ENCODE measurements at places on chromosomes 7 and 10.

GRCh38 chr7:92582948-92583347, 7.2 kb downstream of the FAM133B start:
- DNase-seq = no peak

- no peak for DNase-seq
These were observed 77.1 kb upstream of the GNAI1 start for GRCh38 chr7:80057488-80057887.

- peak; percentile 40 for DNase-seq
These were observed 452 bp downstream of the ATE1 start for GRCh38 chr10:121927318-121927840.

DNA sequence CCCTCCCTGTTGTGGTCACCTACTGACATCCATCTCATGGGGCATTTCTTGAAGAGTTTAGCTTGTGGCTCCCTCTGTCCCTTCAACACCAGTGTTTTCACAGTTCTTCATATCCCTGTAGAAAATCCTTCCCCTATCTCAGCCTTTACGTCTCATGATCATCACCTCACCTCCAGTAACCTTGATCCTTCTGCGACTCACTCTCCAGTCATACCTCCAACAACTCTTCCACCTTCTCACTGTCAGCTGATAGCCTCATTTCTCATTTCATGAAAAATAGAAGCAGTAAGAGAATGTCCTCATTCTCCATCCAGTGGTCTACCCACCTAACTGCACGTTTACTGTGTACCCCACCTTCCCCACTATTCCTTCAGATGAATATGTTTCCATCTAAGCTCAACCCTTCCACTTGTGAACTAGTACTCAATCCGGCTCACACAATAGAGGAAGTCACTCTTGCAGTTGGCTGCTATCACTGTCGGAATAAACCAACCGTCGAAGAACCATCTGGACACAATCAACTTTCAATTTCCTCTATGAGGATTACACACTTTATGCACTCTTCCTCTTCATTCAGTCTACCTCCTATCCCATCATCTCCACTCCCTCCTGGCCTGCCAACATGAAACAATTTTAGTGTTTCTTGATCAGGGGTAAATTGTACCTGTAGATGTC, 256.0 kb downstream of the AHR start:
- no peak for DNase-seq

DNA sequence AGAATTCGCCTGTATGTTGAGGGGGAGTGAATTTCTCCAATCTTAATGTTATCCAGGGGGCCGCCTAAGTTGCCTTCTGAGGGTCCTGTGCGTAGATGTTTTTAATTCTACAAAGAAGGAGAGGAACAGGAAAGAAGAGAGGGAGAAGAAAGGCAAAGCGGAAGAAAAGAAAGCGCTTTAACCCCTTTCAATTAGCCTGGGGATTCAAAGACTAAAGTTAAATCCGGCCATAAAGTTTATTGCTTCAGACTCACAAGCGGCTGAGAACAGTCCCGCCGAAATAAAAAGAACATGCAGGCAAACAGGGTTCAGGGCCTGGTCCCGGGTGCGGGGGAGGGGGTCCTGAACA, 4.5 kb downstream of the HOXA5 start:
- DNase-seq = no peak

DNA sequence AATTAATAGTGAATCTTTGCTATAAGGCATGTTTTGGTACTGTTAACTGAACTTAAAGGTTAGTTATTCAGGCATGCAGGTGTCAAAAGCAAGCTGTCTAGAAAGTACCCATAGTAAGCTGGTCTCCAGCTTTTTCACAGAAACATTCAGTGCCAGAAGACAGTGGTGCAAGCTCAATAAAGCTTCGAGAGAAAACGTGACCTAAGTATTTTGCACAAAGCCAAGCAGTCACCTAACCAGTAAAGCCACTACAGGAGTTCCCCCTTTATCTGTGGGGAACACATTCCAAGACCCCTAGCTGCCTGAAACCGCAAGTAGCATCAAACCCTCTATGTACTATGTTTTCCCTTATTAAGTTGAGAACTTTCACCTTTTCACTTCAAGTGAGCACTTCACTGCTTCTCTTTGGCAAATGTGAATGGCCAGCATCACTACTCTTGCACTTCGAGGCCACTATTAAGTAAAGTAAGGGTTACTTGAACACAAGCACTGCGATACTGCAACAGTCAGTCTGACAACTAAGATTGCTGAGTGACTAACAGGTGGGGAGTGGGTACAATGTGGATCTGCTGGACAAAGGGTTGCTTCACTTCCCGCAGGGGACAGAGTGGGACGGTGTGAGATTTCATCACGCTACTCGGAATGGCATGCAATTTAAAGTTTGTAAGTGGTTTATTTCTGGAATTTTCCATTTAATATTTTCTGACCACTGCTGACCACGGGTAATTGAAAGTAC, 253.8 kb upstream of the YAE1 start:
- no peak for DNase-seq

DNA sequence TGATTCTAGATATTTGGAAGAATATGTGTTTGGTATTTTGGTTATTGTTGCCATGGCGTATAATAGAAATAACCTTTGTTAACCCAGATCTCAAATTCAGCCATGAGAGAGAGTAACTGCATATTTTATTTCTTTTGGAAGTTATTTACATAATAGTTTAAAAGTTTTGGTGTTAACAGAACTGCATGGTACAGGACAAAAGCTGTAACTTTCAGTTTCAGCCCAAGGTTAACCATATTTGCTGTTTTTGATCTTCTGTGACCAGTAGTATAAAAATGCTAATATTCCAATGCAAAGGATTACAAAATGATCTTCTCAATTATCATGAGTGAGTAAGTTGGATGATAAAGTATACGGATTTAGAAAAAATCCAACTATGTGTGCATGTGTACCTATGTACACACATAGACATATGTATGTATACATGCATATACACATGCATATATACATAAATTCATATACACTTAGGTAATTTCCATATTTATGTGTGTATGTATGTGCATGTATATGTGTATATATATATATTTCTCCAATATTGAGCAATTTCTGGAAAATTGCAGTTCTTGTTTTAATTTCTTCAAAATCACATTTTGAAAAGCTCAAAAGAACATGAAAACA, 38.0 kb upstream of the PIP4K2A start:
- no peak for DNase-seq

- DNase-seq = no peak
These were observed 258.0 kb downstream of the GALNT17 start for GRCh38 chr7:71389976-71390375.

GRCh38 chr7:14822481-14822854, 80.1 kb downstream of the DGKB start:
- DNase-seq = no peak

- no peak for DNase-seq
These were observed 35.3 kb upstream of the DUSP5 start for GRCh38 chr10:110462166-110463095.

DNA sequence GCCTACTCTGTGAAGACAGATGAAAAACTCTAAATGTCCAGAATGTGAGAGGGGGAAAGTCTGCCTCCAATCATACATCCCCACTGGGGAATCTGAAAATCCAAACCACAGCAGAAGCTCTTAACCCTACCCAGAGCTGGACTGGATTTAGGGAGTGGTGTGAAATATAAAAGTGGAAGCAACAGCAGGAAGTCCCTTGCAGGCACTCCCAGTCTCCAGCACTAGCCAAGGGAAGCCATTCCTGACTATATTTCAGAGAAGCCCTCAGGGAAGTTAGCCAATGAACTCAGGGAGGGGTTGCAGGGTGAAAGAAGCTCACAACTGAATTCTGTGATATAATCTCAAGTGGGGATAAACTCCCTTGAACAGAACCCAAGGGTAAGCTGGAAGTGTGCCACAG, 51.5 kb downstream of the CRPPA start:
- DNase-seq = no peak

GRCh38 chr10:117818721-117819120, 228.0 kb downstream of the RAB11FIP2 start:
- no peak for DNase-seq

GRCh38 chr7:158811461-158811860, 17.8 kb downstream of the ESYT2 start:
- DNase-seq = peak; percentile 65

GRCh38 chr7:156118248-156118645, 306.0 kb upstream of the SHH start:
- DNase-seq = no peak

DNA sequence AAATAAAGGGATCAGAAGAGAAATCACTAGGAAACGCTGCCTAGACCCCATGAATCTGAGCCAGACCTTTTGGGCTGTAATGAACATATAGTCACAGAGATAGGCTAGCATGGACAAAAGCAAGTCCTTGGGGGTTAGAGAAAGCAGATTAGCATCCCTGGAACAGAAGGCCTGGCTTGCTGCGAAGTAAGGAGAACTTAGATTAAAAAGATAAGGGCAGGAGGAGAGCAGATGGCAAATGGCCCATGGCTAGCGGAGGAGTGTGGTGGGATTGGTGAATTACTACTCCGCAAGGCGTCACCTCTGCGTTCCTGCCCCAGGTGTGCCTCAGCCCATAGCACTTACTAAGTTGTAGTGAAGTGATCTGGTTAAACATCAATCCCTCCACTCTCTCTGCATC, 92.3 kb upstream of the ZNF438 start:
- no peak for DNase-seq

DNA sequence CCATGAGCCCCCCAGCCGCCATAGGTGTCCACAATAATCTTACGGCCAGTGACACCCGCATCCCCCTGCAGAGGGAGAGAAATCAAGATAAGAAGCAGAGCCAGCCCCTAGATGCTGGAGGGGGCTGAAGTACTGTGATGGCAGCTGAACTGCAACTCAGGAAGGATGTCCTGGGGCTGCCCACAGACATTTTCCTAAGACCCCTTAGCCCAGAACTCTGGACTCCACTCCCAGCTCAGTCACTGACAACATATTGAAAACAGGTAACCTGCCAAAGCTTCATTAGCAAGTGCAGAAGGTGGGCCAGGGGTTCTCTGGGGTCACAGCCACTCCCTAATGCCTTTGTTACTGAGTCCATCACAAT, 14.3 kb downstream of the MAT1A start:
- DNase-seq = no peak

GRCh38 chr7:149728491-149729375, 44.7 kb downstream of the ZNF467 start:
- DNase-seq = no peak

DNA sequence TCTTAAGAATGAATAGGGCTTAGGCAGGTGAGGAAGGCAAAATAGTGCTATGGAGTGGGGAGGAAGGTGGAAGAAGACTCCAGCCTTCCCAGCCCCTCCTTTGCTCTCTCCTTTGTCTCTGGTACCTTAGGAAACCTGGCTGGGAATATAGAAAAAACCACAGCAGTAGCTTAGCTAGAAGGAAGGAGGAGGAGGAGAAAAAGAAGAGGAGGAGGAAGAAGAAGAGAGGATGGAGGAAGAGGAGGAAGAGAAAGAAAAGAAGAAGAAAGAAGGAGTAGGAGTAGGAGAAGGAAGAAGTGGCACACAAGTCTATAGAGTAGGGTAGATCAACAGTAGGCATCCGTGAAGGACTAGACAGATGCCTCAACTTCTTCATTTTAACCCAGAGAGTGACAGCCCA, 36.5 kb upstream of the FAM180A start:
- no peak for DNase-seq

DNA sequence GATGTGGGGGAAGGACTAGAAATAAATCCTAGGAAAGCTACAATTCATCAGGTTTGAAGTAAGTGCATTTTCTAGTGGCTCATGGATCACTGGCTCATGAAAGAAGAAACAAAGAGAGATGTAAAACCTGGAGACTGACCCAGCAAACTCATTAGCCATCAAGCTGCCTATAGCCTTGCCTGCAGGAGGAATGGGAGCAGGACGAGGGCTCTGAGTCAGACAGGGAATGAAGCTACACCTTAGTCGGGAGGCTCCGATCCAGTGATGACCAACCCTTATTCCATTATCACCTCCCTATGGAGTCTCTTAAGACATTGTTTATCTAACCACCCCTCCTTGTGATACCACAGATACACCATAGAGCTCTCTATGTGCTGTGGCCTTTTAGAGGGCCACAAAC, 112.5 kb upstream of the WDR11 start:
- DNase-seq = no peak

DNA sequence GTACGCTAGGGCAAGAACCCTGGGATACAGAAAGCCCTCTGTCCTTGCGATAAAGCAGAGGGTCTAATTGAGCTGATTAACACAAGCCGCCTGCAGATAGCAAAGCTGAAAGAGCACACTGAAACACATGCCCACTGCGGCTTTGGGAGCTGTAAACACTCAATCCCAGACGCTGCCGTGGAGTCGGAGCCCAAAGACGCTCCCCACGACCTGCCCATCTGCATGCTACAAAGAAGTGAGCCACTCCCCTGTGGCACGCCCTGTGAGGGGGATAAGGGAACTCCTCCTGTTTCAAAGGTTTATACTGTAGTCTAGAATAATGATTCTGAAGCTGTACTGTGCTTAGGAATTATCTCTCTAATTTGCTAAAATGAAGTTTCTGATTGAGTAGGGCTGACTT, 985.6 kb upstream of the GHITM start:
- no peak for DNase-seq

- DNase-seq = no peak
These were observed 309.5 kb upstream of the NPVF start for GRCh38 chr7:25537662-25538375.

- DNase-seq = no peak
These were observed 19.2 kb upstream of the OR6B1 start for GRCh38 chr7:143980746-143981510.

GRCh38 chr7:98256431-98256830, 4.4 kb upstream of the TECPR1 start:
- DNase-seq = no peak

DNA sequence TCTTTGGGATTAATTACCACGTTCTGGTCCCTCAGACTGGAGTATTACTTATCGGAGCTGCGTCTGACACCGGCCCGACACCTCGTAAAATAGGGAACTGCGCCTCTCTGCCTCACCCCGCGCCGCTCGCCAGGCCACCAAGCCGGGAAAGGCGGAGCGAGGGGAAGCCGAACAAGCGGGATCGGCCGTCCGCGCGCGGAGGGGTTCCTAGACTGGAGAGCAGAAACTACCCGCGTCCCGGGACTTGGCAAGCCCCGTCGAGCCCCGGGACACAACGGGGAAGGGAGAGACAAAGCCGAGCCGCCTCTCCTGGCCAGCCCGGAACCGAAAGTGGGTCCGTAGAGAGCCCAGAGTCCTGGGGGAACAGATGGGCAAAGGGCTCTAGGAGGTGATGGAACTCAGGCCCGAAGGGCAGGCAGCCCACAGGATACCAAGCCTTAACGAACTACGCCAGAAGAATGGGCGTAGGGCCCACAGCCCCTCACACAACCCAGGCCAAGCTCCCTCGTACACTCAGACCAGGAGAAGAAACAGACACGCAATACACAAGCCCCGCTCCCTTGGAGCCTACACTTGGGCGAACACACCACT, 6.5 kb downstream of the LBX1 start:
- DNase-seq = no peak

DNA sequence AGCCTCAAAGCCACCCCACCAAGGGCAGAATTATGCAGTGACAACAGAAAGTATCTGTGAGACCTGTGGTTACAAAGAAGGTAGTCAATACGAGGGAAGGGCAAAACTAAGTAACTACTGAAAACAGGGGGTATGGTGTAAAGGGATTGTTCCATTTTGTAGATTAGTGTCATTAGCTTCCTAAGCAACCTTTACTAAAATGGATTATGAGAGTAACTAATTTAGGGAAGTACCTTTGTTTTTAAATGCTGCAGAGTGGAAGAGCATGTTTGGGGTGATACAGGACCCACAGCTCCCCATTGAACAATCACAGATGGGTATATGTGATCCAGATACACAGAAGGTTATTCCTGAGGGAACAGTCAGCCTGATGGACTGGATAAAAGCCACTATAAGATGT, 51.3 kb upstream of the TAC1 start:
- no peak for DNase-seq

GRCh38 chr10:5977471-5978229, at the start of gene IL15RA:
Gene IL15RA (minus strand): TSS chr10:5977543. CDS start chr10:5977492, 51 bp downstream.
- DNase-seq = peak; percentile 91

Measured in activated CD4-positive, alpha-beta T cell treated with anti-CD3 and anti-CD28 coated beads, Interleukin-2, amount 50 U/mL, for 48 hours (primary cell).